Activated effector memory CD4-positive, alpha-beta T cell treated with Interleukin-2 at 50 U/mL for 16 hours (primary cell): ENCODE measurements at places on chromosomes 6 and 20.

- DNase-seq, result no peak
These were observed 421.1 kb upstream of the KHDRBS2 start for GRCh38 chr6:62707156-62707555.

- DNase-seq, result no peak
These were observed 2.1 kb upstream of the ABHD16B start for GRCh38 chr20:63859166-63859699.

GRCh38 chr6:139474145-139475108, 100.0 kb upstream of the CITED2 start:
- no peak for DNase-seq

DNA sequence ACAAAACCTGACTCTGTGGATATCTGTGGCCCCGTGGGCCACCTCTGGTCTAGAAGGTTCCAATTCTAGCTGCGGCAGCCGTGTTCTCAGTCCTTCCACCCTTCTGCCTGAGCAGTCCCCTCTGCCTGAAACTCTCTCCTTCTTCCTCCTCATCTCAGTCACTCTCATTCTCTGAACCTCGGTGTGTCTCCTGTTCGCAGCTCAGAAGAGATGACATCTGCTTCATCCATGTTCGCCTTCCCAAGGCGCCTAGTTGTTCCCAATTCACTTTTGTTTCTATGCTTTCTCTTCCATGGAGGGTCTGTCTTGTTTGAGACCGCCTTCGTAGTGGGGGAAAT, 95.5 kb downstream of the CEBPB start:
- no peak for DNase-seq

GRCh38 chr20:39850821-39851330, 838.2 kb downstream of the MAFB start:
- DNase-seq, result no peak

GRCh38 chr6:119340796-119341487, 8.6 kb downstream of the MAN1A1 start:
- no peak for DNase-seq

DNA sequence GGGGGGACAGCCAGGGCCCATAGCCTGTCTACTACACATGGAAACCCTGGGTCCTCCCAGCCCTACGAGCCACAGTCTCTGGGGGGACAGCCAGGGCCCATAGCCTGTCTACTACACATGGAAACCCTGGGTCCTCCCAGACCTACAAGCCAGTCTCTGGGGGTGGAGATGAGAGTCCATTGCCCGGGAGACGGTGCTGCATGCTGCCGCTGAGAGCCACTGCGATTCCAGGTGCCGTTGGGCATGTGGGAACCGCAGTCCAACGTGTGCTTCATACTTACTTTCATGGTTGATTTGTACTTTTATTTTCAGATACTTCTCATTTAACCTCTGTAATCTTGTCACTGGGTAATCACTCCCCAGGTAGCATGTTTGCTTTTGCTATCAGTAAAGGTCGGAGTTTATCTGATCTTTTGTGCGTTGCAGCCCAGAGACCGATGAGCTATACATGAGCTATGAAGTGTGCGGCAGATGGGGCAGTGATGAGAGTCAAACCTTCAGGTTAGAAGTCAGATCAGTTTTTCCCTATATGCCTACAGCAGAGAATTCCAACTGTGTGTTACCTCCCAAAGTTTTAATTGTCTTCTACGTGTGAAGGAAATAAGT, 58.2 kb downstream of the SMOC2 start:
- no peak for DNase-seq

- DNase-seq, result no peak
These were observed 120.2 kb upstream of the MLN start for GRCh38 chr6:33923857-33924514.

- no peak for DNase-seq
These were observed 273.8 kb downstream of the CDH4 start for GRCh38 chr20:61525781-61526431.

DNA sequence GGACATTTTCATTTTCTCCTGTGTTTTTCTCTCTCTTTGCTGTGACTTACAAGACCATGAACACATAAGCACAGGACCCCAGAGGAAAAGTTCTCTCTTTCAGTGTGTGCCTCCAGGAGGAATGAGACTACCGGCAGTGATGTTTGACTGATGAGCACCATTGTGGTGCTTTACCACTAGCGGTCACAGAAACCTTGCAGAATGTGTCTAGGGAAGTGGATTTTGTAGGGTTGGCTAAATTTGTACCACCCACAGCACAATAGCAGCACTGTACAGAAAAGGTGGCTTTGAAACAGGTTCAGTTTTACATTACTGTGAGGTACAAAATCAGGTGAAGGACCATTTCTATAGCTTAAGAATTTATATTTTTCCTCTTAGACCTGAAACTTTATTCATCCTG, 301.9 kb upstream of the SUPT3H start:
- no peak for DNase-seq

- DNase-seq, result no peak
These were observed 63.7 kb upstream of the SHLD1 start for GRCh38 chr20:5686384-5687105.

- no peak for DNase-seq
These were observed 867 bp downstream of the TCF21 start for GRCh38 chr6:133889557-133890403.

DNA sequence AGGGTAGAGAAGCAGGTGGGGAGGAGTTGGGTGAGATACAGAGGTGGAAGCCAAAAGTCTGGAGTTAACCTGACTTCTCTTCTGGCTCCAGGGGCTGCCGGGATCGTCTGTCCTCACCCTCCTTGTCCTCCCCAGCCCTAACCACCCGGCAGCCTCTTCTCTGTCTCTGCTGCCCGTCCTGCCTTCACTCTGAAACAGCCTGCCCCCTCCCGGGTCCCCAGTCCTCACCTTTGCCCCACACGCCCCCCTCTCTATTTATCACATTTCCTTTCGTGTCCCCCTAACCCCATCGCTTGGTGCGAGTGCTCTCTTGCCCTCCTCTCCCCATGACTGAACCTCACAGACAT, 5.7 kb downstream of the RING1 start:
- no peak for DNase-seq

GRCh38 chr6:158909938-158910337, 90.1 kb downstream of the RSPH3 start:
- DNase-seq, result no peak

DNA sequence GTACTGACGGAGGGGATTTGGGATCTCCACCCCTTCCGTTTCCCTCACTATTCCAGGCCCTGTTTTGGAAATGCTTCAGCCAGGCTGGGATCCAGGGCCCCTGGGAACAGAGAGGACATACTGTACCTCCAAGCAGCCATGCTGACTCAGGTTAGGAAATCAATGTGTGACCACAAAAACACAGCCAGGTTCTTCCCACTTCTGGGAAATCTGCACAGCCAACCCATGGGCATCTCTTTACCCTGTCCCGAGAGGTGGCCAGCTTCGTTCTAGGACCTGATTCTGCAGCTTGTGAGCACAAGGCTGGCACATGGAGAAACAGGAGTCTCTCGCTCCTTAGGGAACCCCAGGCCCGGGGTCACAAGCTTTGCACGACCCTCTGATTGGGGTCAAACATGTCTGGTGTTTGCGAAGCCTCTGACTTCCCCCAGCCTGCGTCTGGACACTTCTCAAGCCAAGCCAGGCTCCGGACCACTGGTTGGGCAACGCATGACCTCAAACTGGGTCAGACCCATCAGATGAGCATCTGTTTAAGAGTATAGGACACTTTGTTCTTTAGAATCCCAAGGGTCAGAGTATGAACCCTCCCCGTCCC, 8.3 kb upstream of the TTPAL start:
- no peak for DNase-seq

GRCh38 chr6:34369385-34369784, 23.1 kb downstream of the NUDT3 start:
- no peak for DNase-seq

GRCh38 chr6:37820718-37821079, 1.2 kb downstream of the ZFAND3 start:
- DNase-seq, result no peak

- DNase-seq, result no peak
These were observed 31.1 kb downstream of the PLG start for GRCh38 chr6:160733050-160733646.

GRCh38 chr6:21732731-21733130, 139.2 kb downstream of the SOX4 start:
- no peak for DNase-seq

GRCh38 chr6:160355001-160355400, 6.8 kb downstream of the SLC22A3 start:
- DNase-seq, result no peak

DNA sequence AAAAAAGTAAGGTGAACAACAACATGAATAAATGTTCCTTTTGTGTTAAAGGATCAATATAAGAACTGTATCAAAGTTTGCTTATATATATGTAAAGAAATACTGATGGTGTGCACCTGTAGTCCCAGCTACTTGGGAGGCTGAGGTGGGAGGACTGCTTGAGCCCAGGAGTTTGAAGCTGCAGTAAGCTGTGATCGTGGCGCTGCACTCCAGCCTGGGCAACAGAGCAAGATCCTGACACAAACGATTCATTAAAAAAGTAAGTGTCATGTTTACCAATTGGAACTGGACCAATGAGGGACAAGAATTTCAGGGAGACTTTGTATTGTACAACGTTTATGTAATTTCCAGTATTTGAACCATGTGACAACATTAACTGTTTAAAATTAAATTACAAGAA, 5.0 kb upstream of the PHF20 start:
- DNase-seq, result no peak

GRCh38 chr6:44732243-44732642, 344.7 kb downstream of the CDC5L start:
- DNase-seq, result no peak

- no peak for DNase-seq
These were observed 3.1 kb downstream of the FBXL4 start for GRCh38 chr6:98944598-98945081.

- DNase-seq, result no peak
These were observed 73.0 kb downstream of the PDSS2 start for GRCh38 chr6:107386340-107386739.

- DNase-seq, result no peak
These were observed 19.6 kb downstream of the ECI2 start for GRCh38 chr6:4115741-4116140.

GRCh38 chr20:5973172-5973571, 22.7 kb downstream of the MCM8 start:
- DNase-seq, result no peak

DNA sequence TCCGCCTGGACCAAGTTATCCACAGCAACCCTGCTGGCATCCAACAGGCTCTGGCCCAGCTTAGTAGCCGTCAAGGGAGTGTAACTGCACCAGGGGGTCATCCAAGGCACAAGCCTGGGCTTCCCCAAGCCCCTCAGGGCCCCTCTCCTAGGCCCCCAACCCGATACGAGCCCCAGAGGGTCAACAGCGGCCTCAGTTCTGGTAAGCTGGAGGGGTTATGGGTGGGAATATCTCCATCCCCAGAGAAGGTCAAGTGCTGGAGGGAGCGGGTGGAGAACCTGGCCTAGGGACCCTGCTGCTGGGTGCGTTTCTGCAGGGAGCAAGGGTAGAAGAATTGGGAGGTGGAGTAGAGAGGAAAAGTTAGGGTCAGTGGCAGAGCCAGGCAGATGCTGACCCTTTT, 12.9 kb downstream of the PRRC2A start:
- DNase-seq, result no peak

DNA sequence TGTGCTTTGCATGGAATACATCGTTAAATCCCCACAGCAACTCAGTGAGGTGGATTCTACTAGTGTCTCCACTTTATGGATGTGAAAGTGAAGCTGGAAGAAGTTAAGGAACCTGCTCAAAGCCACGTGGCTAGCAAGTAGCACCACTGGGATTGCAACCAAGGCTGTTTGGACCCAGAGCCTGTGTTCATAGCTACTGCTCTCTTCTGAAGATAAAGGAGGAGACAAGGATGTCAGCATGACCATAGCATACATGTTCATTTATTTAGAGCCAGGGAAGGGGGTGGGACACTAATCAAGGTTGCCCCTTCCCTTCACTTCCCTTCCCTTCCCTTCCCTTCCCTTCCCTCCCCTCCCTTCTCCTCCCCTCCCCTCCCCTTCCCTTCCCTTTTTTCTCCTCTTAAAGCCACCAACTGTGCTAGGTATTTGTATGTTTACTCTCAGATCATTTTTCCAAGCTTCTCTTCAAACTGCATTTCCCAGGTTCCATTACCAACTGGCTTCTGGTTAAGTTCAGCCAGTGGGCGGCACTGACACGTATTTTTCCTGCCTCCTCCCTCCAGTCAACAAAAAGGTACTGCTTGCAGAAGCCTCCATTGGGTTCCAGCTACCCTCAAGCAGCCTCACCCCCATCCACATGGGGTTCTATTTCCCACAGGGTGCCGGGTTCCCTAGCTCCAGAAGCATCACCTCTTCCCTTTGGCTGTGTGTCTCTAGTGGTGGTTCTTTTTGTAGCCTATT, 134.9 kb downstream of the BCAS1 start:
- no peak for DNase-seq

GRCh38 chr6:63560801-63561287, 11.4 kb upstream of the LOC128125822 start:
- DNase-seq, result no peak

DNA sequence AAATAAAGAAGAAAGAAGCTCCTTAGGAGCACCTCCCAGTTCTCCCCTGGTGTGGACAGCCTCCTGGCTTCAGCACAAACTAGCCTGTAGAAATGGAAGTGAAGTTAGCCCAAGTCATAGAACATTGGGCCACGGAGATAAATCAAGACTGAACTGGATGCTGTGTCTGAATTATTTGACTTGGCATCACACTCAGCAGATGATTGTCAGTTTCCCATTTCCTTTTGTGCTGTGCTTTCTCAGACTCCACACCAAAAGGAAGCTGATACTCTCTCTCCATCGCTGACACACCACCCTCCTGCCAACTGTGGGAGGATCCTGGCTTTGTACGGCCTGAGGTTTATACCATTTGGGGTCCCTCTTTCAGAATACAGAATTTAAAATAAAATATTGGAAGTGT, 209.8 kb downstream of the TFAP2A start:
- DNase-seq, result no peak

GRCh38 chr20:6041808-6042265, 12.0 kb downstream of the LRRN4 start:
- no peak for DNase-seq

- no peak for DNase-seq
These were observed 18.4 kb downstream of the SERPINB1 start for GRCh38 chr6:2823104-2823850.

DNA sequence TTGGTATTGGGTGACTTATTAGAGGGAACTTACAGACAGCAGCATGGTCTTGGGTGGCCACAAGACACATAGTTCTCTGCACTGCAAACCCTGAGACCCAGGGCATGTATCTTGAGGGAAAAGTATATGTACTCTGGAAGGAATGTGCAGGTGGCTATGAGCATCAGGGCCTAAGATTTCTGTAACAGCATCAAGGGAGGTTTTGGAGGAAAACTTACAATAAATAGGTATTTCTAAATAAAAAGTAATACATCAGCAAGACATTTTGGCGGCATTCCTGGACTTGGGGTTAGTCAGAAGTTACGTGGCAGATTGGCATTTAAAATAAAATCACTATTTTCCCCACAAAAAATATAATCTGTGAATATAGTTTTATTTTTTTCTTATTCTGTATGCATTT, 8.0 kb upstream of the STX7 start:
- DNase-seq, result no peak

GRCh38 chr6:118903691-118904090, 9.7 kb downstream of the ASF1A start:
- no peak for DNase-seq
